ENCODE measurements at places on chromosomes 12 and 14. TPM values are rescaled to one million over a fixed set of nuclear protein-coding genes. Genes with fewer than 3 reads are reported as not detected.

PMCH gene
- not detected for total RNA-seq

- H3K4me1 ChIP-seq, result no peaks in the 10 kb centered on the region
- peak overlapping the region; percentile 43 for H3K27ac ChIP-seq
- H3K4me3 ChIP-seq, result peak overlapping the region; percentile 96
- no peaks in the 10 kb centered on the region for H3K27me3 ChIP-seq
These were observed 2.6 kb downstream of the WNK1 start for GRCh38 chr12:754851-755562.

C12orf54 gene
- not detected for total RNA-seq

GPR84 gene
- total RNA-seq, result not detected

DNA sequence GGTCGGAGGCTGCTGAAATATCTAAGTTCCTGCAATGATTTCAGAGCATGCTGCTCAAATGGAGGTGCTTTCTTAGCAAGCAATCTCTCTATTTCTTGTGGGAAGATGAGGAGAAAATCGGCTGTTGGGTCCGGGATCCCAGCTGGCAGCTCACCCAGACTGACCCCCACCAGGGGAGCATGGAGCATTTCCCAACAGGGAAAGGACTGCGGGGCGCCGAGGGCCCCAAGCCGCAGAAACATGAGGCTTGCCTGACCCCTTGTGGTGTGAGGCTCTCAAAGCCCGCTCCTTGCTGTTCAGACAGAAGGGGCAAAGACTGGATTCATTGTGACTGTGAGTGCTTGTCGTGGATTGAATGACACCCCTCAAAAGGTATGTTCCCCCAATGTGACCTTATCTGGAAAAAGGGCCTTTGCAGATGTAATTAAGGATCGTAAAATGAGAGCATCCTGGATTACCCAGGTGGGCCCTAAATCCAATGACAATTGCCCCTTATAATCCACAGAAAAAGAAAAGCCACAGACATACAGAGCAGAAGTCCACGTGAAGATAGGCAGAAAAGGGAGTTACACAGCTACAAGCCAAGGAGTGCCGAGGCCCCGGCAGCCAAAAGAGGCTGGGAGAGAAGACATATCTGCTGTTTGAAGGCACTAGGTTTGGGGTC lies 116.3 kb upstream of the VASH1 start:
- no peaks in the 10 kb centered on the region for H3K27me3 ChIP-seq
- H3K4me1 ChIP-seq, result no peaks in the 10 kb centered on the region
- no peak overlapping the region for H3K4me3 ChIP-seq
- no peak for DNase-seq
- no peak overlapping the region for H3K27ac ChIP-seq
- H3K36me3 ChIP-seq, result no peaks in the 10 kb centered on the region

FAM181A gene
- total RNA-seq, result not detected

- H3K36me3 ChIP-seq, result no peaks in the 10 kb centered on the region
- DNase-seq, result no peak
- no peak overlapping the region for H3K27ac ChIP-seq
- H3K4me1 ChIP-seq, result no peaks in the 10 kb centered on the region
- H3K27me3 ChIP-seq, result no peaks in the 10 kb centered on the region
These were observed 53.8 kb upstream of the GSC start for GRCh38 chr14:94823556-94824341.

DNA sequence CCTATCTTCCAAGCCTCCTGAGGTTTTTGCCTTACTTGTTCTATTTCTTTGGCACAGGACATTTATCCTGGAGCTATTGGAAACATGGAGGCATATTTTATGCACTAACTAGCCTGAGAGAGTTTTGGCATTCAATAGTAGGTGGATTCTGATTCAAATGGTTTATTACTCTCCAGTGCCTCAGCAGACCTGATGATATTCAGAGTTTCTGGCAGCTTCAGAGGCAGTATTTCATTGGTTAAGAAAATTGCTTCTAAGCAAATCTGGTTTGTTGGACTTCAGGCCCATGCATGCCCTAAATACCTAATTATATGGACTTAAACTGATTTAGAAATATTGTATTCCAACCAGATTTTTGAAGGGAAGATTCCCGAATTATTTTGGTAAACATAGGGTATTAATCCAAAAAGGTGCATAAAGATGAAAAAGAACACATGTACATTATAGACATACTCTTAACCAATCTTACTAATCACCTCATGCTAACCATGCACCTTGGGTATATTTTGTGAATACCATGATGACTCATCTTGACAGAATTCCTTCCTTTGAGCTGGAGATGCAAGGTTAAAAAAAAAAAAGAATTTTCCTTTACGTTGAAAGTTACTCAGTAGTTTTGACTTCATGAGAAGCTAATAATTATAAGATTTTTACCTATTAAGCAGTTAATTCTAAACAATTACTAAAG lies 44.3 kb upstream of the KTN1 start:
- H3K4me1 ChIP-seq, result no peaks in the 10 kb centered on the region
- DNase-seq, result no peak
- peak overlapping the region; percentile 11 for H3K27ac ChIP-seq
- no peaks in the 10 kb centered on the region for H3K36me3 ChIP-seq
- no peak overlapping the region for H3K4me3 ChIP-seq

KRT6C gene
- total RNA-seq, result not detected

SERPINA9 gene
- not detected for total RNA-seq

DNA sequence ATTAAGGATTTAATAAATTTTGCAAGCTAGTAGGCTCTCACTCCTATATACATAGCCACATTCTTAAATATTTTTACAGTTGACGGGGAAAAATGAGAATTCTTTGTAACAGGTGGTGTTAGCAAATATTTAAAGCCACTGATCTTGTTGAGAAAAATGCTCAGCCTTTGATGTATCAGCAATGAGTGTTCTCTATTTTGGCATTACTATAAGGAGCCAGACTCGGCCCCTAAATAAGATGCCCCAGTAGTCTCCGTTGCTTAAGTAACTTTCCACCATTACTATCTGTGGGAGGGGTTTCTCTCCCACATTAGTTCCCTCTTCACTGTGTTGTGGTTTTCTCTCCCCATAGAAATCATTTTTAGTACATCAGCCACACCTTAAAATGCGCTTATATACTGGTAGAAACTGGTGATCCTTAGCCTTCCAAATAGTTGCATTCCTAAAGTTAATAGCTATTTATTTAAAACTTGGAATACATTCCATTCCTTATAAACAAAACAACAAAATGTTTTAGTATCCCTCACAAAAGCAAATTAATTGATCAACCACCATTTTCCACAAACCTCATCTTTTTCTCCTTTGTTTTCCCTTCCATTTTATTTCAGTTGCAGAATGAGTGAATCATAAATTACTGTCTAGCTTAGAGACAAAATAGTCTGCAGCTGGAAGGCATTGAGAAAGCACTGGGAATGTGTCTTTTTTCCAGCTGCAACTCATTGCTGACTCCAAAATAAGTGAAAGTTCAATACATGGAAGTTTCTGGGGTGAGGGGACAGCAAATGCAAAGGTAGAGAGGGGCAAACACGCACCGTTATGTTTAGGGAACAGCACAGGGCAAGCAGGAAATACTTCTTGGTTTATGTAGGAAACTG lies 84.7 kb upstream of the FERMT2 start:
- H3K4me3 ChIP-seq, result no peak overlapping the region
- no peaks in the 10 kb centered on the region for H3K27me3 ChIP-seq
- DNase-seq, result no peak
- H3K27ac ChIP-seq, result no peak overlapping the region
- H3K36me3 ChIP-seq, result no peaks in the 10 kb centered on the region

KIF26A gene
- 1.4 TPM for total RNA-seq

DNA sequence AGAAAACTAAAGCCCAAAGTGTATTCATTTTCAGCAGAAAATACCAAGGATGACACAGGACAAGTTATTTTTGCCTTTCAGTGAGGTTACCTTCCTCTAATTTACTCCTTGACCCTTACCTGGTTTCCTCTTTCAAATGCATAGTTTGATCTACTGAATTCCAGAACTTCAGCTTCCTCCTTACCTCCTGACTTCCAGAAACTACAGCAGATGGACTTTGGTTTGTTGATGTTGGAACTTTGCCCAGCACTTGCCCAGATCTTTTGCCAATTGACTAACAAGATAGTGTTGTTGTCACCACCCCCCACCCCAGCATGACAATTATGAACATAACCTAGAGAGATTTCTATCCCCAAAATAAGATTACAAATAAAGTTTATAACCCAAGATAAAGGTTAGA lies 63.2 kb downstream of the NAV3 start:
- no peak overlapping the region for H3K27ac ChIP-seq
- no peak for DNase-seq
- H3K36me3 ChIP-seq, result no peaks in the 10 kb centered on the region
- H3K4me1 ChIP-seq, result no peaks in the 10 kb centered on the region
- H3K27me3 ChIP-seq, result no peaks in the 10 kb centered on the region

DNA sequence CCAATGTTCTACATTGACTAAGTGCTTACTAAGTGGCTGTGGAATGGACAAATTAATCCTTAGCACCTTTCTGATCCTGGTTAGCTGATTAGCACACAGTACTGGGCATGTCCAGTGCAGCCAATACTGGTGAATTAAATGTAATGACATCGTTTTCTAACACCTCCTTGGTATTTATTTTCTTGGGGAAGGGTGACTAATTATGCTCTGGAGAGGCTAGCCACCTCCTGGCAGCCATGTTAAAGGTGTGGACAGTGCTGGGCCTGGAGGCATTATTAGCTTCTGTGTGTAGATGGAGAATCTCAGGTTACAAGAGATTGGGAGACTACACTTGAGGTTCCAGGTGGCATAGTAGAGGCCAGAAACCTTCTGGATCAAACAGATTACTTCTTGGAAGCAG lies 230.9 kb upstream of the DDHD1 start:
- DNase-seq, result no peak
- no peak overlapping the region for H3K27ac ChIP-seq
- H3K36me3 ChIP-seq, result no peaks in the 10 kb centered on the region
- H3K4me1 ChIP-seq, result no peaks in the 10 kb centered on the region

DNA sequence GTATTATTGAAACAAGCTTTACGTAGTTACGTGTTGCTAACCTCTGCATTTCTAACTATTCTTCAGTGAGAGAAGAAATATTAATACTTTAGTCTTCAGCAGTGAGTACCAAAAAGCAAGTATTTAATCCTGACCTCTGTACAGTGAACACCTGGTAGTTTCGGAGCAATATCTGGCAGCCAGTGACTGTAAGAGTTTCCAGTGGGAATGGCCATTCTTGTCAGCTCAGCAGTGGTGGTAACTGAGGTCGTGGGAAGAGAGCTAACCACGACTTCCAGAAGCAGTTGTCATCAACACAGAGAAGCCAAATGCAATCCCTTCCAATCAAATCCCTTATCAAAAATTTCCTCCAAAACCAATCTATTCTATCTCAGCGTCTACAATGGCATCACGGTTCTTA lies 1500.2 kb upstream of the FLRT2 start:
- no peak for DNase-seq
- H3K27ac ChIP-seq, result no peak overlapping the region
- H3K4me3 ChIP-seq, result no peak overlapping the region
- H3K27me3 ChIP-seq, result no peaks in the 10 kb centered on the region

LRIG3 gene
- 116 TPM for total RNA-seq

IAPP gene
- total RNA-seq, result not detected

INHBE gene
- not detected for total RNA-seq

CAMKK2 gene
- total RNA-seq, result 29.2 TPM

GRCh38 chr14:100736269-100737180 lies 9.8 kb downstream of the DLK1 start:
- peaks cover under 1% of the 10 kb centered on the region for H3K27me3 ChIP-seq
- no peak for DNase-seq
- no peaks in the 10 kb centered on the region for H3K36me3 ChIP-seq
- no peak overlapping the region for H3K4me3 ChIP-seq
- H3K27ac ChIP-seq, result no peak overlapping the region

Measured in breast epithelium (tissue), 4 donors.